B cell (primary cell): ENCODE measurements at places on chromosomes 1 and 21.

GRCh38 chr1:235342039-235342438 lies 13.7 kb downstream of the GGPS1 start:
- H3K27ac ChIP-seq: no peak overlapping the region
- DNase-seq: no peak
- no peaks in the 10 kb centered on the region for H3K27me3 ChIP-seq
- H3K4me1 ChIP-seq: peaks cover 1% of the 10 kb centered on the region

DNA sequence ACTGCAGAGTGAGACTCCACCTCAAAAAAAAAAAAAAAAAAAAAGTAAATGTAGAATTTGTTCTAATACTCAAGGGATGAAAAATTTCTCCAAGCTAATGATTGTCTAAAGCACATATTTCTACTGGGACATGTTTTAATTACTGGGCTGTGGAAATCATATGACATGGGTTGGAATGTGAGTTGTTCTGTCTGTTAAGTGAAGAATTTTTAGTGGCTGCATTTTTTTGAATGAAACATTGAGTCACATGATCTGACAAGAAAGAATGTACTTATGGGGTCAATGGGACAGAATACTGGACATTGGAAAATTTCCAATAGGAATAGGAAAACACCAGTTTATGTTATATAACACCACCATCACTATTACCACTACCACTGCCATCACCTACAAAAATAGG lies 123.8 kb upstream of the IVNS1ABP start:
- no peaks in the 10 kb centered on the region for H3K36me3 ChIP-seq
- peaks cover 14% of the 10 kb centered on the region for H3K4me1 ChIP-seq
- no peaks in the 10 kb centered on the region for H3K27me3 ChIP-seq
- no peak overlapping the region for H3K4me3 ChIP-seq
- no peak for DNase-seq
- H3K27ac ChIP-seq: no peak overlapping the region

- H3K4me1 ChIP-seq: no peaks in the 10 kb centered on the region
- no peak overlapping the region for H3K27ac ChIP-seq
- DNase-seq: no peak
- no peak overlapping the region for H3K4me3 ChIP-seq
Measured at GRCh38 chr1:51061231-51061918, 40.7 kb upstream of the C1orf185 start.

DNA sequence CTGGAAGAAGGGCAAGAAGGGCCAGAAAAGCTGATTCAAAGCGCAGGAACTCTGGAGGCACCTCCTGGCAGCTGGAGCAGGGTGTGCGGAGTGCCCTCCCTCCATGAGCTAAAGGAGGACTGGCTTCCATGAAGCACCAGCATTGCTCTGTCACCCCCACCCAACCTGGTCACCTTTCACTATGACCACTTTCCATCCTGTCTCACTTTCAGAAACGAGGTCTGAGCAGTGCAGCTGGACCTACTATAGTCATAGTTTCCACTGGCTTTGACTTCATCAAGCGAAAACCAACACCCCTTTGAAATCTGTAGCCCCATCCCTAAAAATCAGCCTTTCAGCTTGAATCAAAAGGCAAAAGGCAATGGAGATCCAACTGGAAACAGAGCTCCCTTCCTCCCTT lies 84.8 kb upstream of the CACNA1E start:
- no peak overlapping the region for H3K27ac ChIP-seq
- H3K4me1 ChIP-seq: no peaks in the 10 kb centered on the region
- H3K27me3 ChIP-seq: no peaks in the 10 kb centered on the region

GRCh38 chr1:115642168-115643072 lies 650 bp downstream of the VANGL1 start:
- H3K4me3 ChIP-seq: peak overlapping the region; percentile 52
- H3K4me1 ChIP-seq: no peaks in the 10 kb centered on the region
- no peaks in the 10 kb centered on the region for H3K27me3 ChIP-seq
- no peak overlapping the region for H3K27ac ChIP-seq
- peak; percentile 11 for DNase-seq
- H3K36me3 ChIP-seq: no peaks in the 10 kb centered on the region

DNA sequence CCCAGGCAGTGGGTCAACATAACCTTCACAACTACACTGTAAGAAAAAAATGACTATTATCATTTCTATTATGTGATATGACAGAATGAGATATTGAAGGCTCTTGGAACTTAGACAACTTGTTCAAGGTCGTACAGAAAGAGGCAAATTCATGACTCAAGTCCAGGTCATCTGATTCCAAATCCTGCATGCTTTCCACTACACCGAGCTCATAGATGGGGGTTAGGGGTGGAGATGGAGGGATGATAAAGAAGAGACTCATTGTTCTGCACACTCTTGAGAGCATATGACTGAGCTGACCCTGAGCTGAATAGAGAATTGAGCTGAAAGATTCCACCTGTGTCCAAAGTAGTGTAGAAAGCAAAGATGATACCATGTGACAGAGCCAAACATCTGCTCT lies 2.8 kb downstream of the FCRL6 start:
- no peaks in the 10 kb centered on the region for H3K36me3 ChIP-seq
- DNase-seq: no peak
- no peak overlapping the region for H3K4me3 ChIP-seq
- no peak overlapping the region for H3K27ac ChIP-seq
- H3K27me3 ChIP-seq: peaks cover 15% of the 10 kb centered on the region

DNA sequence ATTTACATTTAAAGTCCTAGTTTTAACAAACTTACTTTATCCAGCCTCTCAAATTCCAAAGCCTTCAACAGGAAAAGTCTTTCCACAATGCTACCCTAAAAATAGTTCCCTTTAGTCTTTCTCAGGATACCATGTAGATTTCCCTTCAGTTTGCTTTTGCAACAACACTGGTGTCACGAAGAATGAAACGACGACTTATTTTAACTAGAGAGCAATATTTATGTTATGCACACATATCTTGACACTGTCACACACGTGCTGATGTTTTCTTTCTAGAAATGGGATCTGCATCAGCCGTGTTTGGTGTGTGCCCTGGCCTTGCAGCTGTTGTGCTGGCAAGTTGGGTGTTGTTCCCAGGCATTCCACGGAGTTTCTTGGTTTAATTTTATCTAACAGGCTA lies 75.5 kb downstream of the SIPA1L2 start:
- no peak for DNase-seq
- no peaks in the 10 kb centered on the region for H3K4me1 ChIP-seq
- H3K27me3 ChIP-seq: no peaks in the 10 kb centered on the region
- no peak overlapping the region for H3K4me3 ChIP-seq

- no peaks in the 10 kb centered on the region for H3K4me1 ChIP-seq
- H3K4me3 ChIP-seq: no peak overlapping the region
- no peak for DNase-seq
- no peak overlapping the region for H3K27ac ChIP-seq
- no peaks in the 10 kb centered on the region for H3K36me3 ChIP-seq
Measured at GRCh38 chr1:112440574-112440973, 44.6 kb downstream of the CTTNBP2NL start.

- no peaks in the 10 kb centered on the region for H3K27me3 ChIP-seq
- peaks cover 43% of the 10 kb centered on the region for H3K36me3 ChIP-seq
- H3K4me1 ChIP-seq: no peaks in the 10 kb centered on the region
- no peak overlapping the region for H3K27ac ChIP-seq
Measured at GRCh38 chr1:44294588-44295007, 60.5 kb downstream of the ERI3 start.

- peaks cover 69% of the 10 kb centered on the region for H3K4me1 ChIP-seq
- H3K4me3 ChIP-seq: no peak overlapping the region
- peak; percentile 60 for DNase-seq
- H3K27ac ChIP-seq: peak overlapping the region; percentile 76
Measured at GRCh38 chr1:203278082-203278884, 27.0 kb upstream of the BTG2 start.

- no peak overlapping the region for H3K4me3 ChIP-seq
- H3K27me3 ChIP-seq: peaks cover 66% of the 10 kb centered on the region
- no peak for DNase-seq
- no peak overlapping the region for H3K27ac ChIP-seq
Measured at GRCh38 chr1:231694075-231694431, 67.5 kb downstream of the DISC1 start.

DNA sequence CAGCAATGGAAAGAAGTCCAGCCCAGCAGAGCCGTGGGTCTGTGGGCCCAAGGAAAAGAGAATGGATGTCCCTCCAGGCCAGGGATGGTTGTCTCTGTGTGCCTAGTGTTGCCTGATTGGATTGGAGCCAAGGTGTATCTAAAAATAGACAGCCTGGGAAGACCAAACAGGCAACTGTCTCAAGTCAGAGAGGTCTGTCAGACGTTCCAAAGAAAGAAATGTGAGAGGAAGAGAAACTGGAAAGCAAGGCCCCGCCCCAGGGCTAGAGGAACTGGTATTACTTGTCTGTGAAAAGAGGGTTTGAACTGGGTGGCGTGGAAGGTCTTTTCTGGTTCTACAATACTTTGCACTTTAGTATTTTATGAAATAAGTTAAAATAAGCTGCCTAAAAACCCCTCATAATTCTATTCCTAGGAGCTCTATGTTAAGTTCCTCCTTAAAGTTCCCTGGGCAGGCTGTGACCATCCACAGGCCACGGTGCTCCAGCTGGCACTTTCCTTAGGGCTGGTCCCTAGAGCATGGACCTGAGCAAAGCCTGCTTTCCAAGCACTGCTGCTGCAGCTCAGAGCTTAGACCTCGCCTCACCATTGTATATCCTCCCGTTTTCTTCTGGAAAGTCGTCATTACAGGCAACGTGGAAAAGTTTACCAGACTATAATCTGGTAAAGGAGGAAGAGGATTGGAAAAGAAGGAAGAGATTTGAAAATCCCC lies 151.6 kb downstream of the DISC1 start:
- no peak for DNase-seq
- no peaks in the 10 kb centered on the region for H3K36me3 ChIP-seq
- no peak overlapping the region for H3K4me3 ChIP-seq

- no peak overlapping the region for H3K4me3 ChIP-seq
- no peak overlapping the region for H3K27ac ChIP-seq
- no peak for DNase-seq
Measured at GRCh38 chr1:73887412-73887811, 310.6 kb downstream of the LRRIQ3 start.

- DNase-seq: no peak
- no peaks in the 10 kb centered on the region for H3K36me3 ChIP-seq
- H3K4me1 ChIP-seq: no peaks in the 10 kb centered on the region
- H3K4me3 ChIP-seq: no peak overlapping the region
Measured at GRCh38 chr21:37341254-37341960, 25.2 kb upstream of the DYRK1A start.

DNA sequence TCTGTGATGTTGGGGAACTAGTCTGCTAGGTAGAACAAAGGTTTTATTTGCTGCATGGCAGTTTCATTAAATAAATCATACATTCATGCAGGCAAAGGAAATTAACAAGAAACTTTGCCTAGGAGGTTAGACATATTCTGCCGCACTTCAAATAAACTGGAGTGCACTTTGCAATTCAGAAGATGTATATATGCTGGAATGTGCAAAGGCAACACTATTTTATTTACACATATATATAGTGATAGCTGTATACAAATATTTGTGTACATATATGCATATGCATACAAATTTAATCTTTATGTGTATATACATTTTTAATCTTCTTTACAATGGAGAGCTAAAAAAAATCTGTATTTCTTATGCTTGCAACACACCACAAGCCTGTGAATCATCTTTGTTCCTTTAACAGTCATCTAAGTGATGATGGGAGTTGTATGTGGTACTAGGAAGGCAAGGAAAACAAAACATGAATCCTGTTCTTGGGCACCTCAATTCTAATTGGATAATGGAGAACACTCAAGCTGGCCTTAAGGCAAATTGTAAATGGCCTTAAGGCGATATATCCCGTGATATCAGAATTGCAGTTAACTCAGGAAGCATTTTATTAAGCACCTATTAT lies 605.8 kb upstream of the CAMK1G start:
- no peak overlapping the region for H3K27ac ChIP-seq
- no peak overlapping the region for H3K4me3 ChIP-seq
- no peak for DNase-seq

GRCh38 chr21:14850394-14850793 lies 214.4 kb downstream of the NRIP1 start:
- no peak for DNase-seq
- H3K4me3 ChIP-seq: no peak overlapping the region
- no peaks in the 10 kb centered on the region for H3K4me1 ChIP-seq
- no peaks in the 10 kb centered on the region for H3K36me3 ChIP-seq
- H3K27ac ChIP-seq: no peak overlapping the region

DNA sequence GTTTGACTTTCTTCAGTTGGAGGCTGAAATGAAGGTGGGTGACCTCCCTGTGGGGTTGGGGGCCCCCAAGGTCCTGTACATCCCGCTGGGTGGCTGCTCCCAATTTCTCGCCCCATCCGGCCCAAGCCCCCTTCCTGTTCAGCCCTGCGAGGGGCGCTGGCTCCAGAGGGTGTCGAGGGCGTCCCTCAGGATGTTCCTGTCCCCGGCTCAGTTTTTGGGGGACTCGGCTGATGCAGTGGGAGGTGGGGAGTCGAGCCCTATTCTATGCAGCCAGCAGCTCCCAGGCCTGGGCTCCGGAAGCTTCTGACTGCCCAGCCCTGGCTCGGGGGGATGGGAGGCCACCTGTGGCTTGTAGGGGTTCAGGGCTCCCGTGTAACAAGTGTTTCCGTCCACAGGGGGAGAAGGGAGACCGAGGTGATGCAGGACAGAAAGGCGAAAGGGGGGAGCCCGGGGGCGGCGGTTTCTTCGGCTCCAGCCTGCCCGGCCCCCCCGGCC lies 38.2 kb downstream of the SLC19A1 start:
- H3K27ac ChIP-seq: no peak overlapping the region
- no peak overlapping the region for H3K4me3 ChIP-seq
- H3K36me3 ChIP-seq: no peaks in the 10 kb centered on the region
- H3K4me1 ChIP-seq: no peaks in the 10 kb centered on the region

DNA sequence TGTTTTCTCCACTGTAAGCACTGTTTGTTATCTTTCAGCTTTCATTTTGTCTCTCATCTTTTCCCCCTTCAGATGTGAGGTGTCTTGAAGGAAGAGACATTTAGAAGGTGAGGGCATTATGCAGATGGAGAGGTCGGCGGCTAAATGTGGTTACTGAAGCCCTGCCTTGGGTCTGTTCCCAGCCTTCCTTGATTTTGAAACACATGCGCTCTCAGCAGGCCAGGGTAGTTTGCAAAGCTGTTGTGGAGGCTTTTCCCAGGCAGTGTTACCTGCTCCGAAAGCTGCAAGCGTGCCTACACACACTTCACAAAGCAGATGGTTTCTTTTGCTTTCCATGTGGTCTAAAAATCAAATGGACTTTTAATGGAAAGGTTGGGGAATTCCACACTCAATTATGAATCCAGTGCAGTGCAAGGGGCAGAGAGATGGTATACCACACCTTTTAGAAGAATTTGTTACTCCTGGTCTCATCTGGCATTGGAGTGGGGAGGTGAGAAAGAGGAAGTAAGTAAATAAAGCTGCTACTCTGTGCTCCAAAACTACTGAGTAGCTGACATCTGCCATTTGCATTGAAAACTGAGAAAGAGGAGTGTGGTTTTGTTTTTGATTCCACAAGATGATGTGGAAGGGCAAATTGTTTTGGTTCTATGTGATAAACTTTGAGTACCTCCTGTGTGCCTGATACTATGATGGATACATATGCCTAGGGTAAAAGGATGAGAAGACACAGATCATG lies 91.9 kb downstream of the NFIA start:
- H3K4me1 ChIP-seq: no peaks in the 10 kb centered on the region
- no peak overlapping the region for H3K27ac ChIP-seq
- no peak for DNase-seq
- no peaks in the 10 kb centered on the region for H3K27me3 ChIP-seq
- H3K36me3 ChIP-seq: no peaks in the 10 kb centered on the region
